ENCODE measurements at places on chromosomes 11 and 22.

DNA sequence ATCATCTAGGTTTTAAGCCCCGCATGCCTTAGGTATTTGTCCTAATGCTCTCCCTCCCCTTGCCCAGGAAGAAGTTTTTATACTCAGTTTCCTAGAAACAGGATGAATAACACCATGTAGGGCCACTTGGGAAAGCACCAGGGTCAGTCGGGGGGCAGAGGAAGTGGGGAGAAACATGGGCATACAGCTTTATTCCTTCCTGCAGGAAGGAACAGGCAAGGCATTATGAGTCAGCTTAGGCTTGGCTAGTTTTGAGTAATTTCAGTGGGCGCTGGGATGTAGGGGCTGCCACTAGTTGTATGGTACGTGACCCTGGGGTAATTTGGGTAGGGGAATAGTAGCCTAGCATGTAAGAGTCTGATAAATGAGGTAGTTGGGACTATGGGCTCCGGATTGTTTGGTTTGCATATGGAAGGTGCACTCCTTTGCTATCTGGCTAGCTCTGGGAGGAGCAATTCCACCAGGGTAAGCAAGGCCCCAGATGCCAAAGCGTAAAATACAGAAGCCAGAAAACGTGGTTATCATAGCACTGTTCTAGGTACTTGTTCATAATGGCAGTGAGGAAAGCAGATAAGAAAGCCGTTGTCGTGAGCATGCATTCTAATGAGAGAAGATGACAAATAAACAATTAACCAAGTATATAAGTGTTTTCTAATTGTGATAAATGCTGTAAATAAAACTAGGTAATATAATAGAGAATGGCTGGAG lies 24.8 kb downstream of the ACER3 start:
- DNase-seq = no peak

- DNase-seq = no peak
These were observed 19.1 kb upstream of the APLNR start for GRCh38 chr11:57256119-57256518.

DNA sequence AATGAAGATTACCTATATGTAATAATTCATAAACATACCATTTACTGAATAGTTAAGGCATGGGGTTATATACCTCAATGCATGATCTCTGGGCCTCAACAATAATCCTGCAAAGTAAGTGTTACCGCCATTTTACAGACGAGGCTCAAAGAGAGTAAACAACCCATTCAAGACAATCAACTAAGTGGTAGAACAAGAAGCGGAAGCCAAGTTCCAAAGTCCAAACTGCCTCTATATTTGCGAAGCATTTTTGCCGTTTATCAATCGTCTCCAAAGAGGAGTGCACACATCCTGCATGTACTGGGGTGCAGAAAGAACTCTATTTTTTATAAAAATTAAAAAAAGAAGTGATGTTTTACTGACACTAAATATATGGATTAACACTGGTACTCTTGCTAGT lies 27.5 kb upstream of the P4HA3 start:
- no peak for DNase-seq

DNA sequence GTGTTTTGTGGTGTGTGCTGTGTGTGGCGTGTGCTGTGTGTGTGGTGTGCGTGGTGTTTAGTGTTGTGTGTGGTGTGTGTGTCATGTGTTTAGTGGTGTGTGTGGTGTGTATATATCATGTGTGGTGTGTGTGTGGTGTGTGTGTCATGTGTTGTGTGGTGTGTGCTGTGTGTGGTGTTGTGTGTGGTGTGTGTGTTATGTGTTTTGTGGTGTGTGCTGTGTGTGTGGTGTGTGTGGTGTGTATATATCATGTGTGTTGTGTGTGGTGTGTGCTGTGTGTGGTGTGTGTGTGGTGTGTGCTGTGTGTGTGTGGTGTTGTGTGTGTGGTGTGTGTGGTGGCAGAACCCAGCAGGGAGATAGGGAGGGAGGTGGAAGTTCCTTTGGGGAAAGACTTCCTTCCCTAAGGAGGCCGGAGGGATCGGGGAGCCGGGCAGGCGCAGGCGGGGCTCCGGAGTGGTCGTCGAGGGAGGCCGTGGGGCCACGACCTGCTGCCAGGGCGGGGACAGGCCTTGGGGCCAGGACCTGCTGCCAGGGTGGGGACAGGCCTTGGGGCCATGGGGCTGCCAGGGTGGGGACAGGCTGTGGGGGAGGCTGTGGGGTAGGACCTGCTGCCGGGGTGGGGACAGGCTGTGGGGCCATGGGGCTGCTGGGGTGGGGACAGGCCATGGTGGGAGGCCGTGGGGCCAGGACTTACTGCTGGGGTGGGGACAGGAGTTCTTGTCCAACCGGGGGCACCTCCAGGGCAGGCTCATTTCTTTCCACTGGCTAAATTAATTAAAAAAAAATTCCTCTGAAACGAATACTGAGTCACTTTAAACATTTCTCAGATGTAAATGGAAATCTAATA lies 15.2 kb downstream of the PIM3 start:
- DNase-seq = no peak

GRCh38 chr22:38153821-38154562 lies 27.6 kb downstream of the PLA2G6 start:
- peak; percentile 95 for DNase-seq

GRCh38 chr11:112610996-112611750 lies 350.0 kb upstream of the NCAM1 start:
- DNase-seq = no peak

DNA sequence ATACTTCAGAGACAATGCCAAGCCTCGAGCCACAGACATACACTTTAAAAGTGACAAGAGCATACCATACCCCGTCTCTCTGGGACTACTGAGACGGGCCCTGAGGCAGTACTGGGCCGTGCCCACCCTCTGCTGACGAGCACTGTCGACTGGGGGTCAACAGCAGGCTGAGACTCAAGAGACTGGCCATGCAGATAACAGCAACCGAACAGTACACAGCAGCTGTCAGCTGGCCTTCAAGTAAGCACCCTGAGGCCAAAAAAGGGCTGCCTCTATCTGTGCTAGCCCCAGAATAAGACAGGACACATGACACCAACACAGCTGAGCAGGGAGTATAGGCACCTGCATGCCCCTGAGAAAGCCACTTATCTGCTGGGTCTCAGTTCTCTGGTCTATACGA lies 18.9 kb upstream of the TMEM121B start:
- DNase-seq = no peak

GRCh38 chr11:117816846-117817367 lies 7.6 kb downstream of the FXYD2 start:
- no peak for DNase-seq

GRCh38 chr11:19359221-19360000 lies 118.7 kb upstream of the E2F8 start:
- DNase-seq = no peak

- DNase-seq = peak; percentile 71
These were observed 4.7 kb downstream of the DGCR8 start for GRCh38 chr22:20084547-20085413.

DNA sequence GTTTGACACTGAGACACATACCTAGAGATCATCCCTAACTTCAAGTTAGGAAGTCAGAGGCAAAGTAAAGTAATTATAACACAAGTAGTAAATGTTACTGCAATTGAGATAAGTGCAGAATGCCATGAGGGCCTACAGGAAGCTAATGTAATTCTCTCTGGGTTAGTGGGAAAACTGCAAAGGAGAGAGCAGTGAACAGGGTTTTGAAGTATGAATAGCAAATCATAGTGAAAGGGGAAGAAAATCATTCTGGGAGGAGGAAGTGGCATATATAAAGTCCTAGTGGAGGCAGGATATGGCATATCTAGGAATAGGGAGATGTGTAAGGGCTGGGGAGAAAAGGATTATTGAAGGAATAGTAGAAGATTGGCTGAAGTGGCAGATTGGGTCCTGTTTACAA lies 27.9 kb downstream of the RNF169 start:
- no peak for DNase-seq

DNA sequence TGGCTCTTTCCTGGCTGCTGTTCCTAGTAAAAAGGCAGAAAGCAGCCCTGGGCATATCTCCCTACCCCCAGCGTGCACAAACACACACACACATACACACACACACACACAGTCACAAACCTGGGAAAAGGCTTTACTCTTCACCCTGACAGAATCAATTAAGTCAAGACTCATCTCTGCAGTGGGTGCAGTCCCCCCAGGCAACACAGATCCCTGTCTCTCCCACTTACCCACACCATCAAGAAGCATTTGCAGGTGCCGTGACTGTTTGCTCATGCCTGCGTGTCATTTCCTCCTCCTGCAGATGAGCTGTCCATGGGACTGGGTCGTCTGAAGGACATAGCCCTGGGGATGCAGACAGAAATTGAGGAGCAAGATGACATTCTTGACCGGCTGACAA lies 28.6 kb downstream of the SNAP29 start:
- DNase-seq = no peak

GRCh38 chr11:46414466-46414796 lies 22.9 kb upstream of the CHRM4 start:
- DNase-seq = no peak

GRCh38 chr11:71933141-71933933 lies 4.5 kb downstream of the RNF121 start:
- no peak for DNase-seq

- DNase-seq = no peak
These were observed 1.5 kb downstream of the DBX1 start for GRCh38 chr11:20158597-20159257.

DNA sequence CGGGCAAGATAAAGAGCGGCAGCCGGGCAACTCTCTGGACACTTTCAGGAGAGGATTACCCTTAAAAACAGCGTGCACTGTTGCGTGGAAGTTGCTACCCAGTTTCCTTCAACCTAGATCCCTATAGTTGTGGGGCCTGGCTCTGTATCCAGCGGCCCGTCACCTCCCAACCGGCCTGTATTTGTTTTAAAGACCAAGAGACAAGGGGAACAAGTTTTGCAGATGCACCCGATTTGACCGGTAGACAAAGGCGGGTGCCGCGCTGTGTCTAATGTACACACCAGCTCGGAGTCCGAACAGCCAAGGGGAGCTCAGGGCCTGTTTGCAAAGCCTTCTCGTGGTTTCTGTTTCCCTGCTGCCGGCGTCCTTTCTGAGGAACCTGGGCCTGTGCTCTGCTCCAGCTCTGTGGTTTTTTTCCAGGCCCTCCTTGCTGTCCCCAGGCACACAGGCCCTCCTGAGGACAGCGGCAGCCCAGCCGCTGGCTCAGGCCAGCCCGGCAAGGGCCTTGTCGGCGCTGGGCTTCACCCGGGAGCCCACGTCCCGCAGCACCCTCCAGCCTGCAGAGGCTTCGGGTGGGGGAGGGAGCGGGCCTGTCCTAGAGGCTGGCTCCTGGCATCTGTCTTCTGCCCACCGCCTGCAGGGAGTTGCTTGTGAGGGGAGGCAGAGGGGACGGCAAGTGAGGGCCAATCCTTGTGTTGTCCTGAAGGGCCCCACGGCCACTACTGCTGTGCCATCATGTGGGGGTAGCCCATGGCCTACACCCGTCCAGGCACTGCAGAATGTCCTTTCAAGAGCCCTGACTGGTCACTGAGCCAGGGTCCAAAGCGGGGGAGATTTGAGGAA lies 1.4 kb downstream of the TBX1 start:
- no peak for DNase-seq

GRCh38 chr11:1882265-1883238 lies 9.1 kb downstream of the PRR33 start:
- peak; percentile 80 for DNase-seq

DNA sequence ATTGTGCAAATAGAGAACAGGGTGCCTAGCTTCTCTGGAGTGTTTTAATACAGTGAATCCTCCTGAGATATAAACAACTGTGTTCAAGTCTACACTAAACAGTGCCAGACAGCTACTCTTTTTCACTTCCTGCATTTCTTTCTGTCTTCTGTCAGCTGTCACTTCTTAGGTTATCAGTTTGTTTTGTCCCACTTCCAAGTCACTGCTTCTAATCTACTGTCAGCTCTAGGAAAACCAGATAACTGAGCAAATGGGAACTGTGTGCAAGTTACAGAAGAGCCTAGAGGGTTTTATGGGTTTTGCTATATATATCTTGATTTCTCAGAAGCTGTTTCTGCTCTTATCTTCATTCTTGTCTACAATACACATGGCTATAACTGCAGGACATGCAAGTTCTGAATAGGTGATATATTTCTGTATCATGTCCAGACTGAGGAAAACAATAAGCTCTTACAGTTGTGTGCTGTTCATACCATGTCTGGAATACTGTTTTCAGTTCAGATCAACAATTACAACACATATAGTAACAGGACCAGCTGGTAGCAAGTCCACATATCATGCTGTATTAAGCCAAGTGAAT lies 5.8 kb downstream of the PITPNB start:
- DNase-seq = no peak

GRCh38 chr11:113249786-113250185 lies 64.6 kb upstream of the TTC12 start:
- DNase-seq = no peak

- no peak for DNase-seq
These were observed 535.1 kb downstream of the KCNA4 start for GRCh38 chr11:29481738-29482137.

DNA sequence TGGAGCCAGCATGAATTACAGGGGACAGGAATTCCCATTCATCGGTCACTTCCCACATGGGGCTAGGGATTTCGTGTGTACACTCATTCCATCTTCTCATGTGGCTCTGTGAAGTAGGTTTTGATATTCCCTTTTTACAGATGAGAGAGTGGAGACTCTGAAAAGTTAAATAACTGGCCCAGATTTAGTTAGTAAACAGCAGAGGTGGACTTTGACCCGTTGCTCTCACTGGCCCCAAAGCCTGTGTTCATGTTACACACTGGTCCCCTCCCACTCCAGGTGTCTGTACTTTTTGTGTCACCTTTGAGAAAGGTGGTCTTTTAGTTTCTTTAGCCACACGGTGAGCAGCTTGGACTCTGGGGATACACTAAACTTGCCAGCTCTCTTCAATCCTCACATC lies 108.5 kb downstream of the MICAL2 start:
- DNase-seq = no peak

- DNase-seq = no peak
These were observed 71.0 kb downstream of the PTPRJ start for GRCh38 chr11:48051217-48051830.
